ENCODE measurements at places on chromosomes 2 and 18.

DNA sequence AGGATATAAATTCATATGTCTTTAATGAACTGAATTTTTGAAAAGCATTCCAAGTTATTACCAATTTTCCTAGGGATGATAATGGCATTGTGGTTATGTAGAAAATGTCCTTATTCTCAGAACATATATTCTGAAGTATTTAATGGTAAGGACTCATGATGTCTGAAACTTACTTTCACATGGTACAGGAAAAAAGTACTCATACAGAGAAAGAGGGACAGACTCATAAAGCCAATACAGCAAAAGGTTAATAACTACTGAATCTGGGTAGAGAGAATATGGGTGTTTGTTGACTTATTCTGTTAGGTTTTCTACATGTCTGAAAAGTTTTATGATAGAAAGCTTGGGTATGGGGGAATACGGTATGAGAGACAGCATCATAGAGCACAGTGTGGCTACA is 84.3 kb upstream of the SERTAD2 start:
- DNase-seq: no peak

DNA sequence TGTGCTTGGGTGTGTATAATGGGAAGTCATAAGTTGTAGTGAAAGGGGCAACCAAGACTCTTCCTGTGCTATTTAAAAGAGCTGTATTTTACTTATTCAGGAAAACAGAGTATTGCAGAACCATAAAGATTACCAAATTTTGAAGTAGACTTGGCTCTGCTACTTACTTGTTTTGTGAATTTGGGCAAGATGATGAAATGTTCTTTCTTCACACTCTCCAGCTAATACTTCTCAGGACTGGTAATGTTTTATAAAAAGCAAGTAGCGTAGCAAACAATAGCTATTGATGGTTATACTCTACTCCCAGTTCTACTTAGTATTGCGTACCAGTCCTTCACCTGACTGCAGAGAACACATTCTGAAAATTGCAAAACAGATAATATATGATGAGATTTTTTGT is 374.1 kb downstream of the ARHGAP15 start:
- no peak for DNase-seq

GRCh38 chr18:60350941-60351340 is 21.6 kb downstream of the MC4R start:
- no peak for DNase-seq

DNA sequence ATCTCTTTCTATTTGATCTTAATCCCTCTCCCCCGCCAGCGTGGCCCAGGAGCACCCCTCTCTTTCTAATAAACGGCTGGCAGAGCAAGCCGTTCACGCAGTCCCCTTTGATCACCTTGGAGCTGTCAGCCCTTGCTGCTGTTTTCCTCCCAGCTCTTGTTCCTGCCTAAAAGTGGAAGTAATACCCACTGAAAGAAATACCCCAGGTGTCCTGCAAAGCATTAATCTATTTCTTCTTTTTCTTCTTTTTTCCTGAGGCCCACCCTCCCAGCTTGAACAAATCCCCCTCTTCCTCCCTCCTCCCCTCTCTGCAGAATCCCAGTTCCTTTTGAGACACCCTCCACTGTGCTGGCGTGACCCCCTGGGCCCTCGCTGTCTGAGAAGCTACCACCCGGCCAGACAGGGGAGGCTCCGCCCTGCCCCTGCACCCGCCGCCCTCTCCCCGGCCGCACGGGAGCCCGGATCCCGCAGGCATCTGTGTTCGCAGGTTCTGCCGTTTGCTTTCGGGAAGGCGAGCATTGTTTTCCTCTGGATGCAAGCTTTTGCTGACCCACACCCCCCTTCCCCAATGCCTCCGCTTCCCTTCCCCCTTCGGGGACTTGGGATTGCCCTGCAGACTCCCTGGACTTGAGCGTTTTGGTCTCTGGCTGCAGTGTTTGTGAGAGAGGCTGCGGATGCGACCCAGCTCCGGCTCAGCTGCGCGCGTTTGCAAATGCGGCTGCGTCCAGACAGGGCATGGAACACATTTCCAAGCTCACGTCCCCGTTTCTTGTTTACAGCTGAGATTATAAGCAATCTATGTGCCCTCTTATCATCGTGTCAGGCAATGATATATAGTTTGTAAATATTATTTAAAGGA is 631.5 kb downstream of the NYAP2 start:
- no peak for DNase-seq

DNA sequence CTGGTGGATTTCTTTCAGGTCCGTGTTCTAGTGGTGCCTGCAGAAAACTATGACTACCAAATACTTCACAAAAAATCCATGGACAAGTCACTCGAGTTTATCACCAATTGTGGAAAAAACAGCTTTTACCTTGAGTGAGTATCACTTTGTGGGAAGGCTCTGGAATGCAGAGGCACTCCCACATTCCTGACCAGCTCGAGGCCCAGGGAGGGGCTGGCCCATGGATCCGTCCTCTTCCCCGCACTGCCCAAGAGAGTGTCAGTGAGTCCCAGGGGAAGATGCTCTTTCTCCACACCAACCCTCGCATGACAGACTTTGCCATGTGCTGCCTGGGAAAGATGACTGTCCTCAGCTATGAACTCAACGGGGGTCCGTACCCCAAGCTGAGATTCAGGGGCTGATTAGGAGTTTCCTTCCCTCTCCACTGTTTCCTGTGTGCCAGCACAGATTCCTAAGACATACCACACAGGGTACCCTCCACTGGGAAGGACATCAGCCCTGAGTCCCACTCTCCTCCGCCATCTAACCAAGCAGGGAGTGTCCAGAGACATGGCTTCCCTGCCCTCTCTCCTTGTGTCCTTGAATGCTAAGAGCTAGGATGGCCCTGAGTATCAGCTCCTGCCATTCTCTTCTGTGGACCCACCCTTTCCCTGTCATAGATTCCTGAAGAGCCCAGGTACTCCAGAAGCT is 155.9 kb downstream of the LAMA3 start:
- no peak for DNase-seq

GRCh38 chr2:163656622-163657280 is 79.1 kb downstream of the FIGN start:
- no peak for DNase-seq

- DNase-seq: no peak
These were observed 56.4 kb downstream of the FAM124B start for GRCh38 chr2:224345492-224345891.

- DNase-seq: no peak
These were observed 690.9 kb upstream of the TMEFF2 start for GRCh38 chr2:192885569-192886160.

DNA sequence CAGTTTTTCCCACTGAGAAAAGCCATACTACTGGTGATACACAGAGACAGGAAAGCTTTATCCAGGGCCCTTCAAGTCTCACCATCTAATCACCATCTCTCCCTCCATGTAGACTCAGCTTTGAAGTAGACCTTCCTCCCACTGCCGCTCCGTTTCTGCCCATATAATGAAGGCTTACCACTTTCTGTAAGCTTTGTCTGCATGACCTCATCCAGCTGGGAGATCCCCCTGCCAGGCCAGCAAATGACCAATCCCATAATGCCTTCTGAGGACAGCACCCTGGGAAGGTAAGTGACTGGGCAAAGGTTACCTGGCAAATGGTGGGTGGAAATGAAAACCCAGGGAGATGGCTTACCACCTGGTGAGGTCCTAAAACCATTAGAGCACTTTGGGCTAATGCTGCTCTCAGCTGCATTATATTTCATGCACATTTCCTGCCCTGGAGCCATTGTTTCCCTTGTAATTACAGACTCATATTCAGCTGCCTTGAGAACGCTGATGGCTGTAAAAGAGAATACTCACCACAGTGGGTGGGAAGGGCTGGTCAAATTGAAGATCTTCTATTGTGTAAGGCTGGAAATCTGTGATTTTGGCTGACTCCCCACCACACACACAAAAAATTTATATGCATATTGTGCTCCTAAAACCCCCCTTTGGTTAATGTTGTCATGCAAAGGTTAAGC is 350.7 kb upstream of the SYT4 start:
- DNase-seq: no peak

GRCh38 chr2:201707753-201708152 is 9.3 kb upstream of the MPP4 start:
- no peak for DNase-seq

- DNase-seq: no peak
These were observed 49.6 kb downstream of the EML4 start for GRCh38 chr2:42218712-42219111.

DNA sequence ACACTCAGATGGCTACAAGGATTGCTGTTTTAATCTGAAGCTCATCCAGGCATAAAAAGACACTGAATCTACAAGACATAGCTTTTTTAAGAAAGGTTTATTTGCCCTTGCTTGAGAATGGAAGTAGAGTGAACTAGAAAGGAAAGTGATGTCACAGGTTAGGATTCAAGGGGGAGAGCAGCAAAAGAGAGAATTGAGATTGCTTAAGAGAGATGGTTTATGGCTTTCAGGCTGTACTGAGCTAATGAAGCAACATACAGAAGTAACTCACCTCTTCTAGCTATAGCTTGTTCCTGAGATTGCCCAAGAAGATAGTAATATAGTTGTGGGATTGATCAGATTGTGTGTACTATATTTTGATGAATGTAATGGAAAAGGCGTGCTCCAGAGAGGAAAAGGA is 26.1 kb upstream of the ACVR2A start:
- no peak for DNase-seq

GRCh38 chr2:127196549-127196948 is 23.6 kb downstream of the CYP27C1 start:
- no peak for DNase-seq

DNA sequence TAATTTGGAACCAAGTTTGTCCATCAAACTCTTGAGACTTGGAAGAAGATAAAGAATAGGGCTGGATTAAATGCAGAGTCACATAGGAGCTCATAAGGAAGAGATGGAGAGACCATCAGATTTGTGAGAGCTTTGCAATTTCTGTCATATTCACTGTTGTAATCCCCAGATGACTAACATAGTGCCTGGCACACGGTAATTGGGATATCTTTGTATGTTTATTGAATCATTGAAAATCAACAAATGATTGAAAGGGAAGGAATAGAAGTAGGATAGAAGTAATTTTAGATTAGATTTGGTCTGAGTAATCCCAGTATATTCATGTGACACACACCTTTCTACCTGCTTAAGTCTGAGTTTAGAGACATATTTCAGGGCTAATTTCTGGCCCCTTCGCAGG is 75.4 kb downstream of the LCLAT1 start:
- DNase-seq: no peak

DNA sequence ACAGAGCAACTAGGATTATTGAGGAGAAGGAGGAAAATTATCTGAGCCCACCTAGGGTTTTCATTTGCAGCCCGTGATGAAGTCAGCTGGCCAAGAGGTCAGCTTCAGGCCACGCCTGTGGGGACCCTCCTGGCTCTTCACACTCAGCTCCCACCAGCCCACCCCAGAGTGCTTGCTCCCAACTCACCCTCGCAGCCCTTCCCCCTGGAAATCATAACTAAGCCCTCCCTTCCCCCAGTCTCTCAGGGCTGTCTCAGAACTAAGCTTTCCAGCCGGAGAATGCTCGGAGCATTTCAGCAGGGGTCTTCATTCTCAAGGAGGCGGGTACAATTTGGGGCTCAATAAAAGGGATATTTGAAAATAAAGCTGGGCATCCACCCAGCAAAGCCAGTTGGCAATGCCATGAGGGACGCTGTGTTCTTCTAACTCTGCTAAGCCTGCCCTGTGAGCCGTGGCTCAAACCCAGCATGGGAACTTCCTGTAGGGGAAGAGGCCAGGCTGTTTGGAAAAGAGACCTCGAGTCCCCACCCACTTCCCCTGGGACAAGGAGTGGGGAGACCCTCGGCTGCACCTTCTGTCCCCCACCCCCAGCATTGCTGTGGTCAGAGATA is 194.9 kb downstream of the CTIF start:
- no peak for DNase-seq

DNA sequence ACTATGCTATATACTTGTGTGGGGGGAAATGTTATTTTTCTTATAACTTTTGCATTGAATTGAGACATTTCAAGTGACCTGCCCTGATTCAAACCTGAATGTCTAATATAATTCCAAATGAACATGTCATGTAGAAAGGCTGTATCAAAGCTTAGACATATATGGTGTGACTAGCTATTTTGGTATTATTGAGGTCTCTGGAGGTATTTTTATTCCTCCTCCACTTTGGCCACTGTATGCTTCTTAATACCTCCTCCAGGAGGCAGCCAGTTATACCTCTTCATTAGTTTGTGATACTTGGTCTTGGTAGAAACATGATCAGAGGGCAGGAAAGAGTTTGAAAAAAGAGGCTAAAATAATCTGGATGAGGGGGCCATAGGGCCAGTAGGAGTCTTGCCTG is 217.1 kb downstream of the TCF4 start:
- no peak for DNase-seq
